ENCODE measurements at places on chromosomes 13 and 19.

- DNase-seq: no peak
Measured at GRCh38 chr19:32373585-32374295, 28.3 kb downstream of the ZNF507 start.

- no peak for DNase-seq
Measured at GRCh38 chr13:93689333-93689732, 462.7 kb downstream of the GPC6 start.

- no peak for DNase-seq
Measured at GRCh38 chr13:103941506-103942140, 875.4 kb upstream of the SLC10A2 start.

- DNase-seq: no peak
Measured at GRCh38 chr13:20823071-20823470, 49.3 kb upstream of the EEF1AKMT1 start.

DNA sequence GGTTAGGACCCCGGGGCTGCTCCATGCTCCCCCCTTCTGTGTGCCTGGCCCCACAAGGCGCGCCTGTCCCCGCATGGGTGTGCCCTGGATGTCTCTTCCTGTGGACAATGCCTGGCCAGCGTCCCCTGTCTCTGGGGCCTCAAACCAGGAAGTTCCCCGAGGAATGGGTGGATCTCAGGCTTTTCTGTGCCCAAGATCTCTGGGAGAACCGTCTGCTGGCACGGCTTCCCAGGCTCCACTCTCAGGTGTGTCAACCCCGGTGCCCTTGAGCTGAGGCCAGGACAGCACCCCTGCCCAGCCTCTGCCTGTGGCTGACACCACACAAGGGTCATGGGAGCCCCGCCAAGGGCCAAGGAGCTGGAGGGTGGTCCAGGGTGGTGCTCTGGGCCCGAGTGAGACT, 15.7 kb downstream of the ZNF444 start:
- DNase-seq: no peak

DNA sequence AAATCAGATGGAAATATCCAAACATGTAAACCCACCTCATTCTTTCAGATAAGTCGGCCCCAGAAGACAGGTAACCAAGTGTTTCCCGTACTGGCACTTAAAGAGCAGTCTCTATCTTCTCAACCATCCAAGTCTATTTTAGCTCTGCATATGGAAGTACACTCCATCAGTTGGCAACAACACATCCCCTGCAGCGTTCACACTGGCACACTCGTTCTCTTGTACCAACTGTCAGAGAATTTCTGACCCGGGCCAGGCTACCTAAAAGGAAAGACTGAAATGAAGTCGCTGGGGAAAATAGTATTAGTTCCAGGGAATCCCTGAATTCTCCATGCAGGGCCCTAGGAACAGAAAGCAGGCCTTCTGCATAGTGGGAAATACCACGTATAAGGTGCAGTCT, 109.3 kb downstream of the RXFP2 start:
- no peak for DNase-seq

GRCh38 chr13:23789576-23790346, 99.4 kb downstream of the MIPEP start:
- no peak for DNase-seq

GRCh38 chr13:44206434-44206833, 167.2 kb upstream of the SERP2 start:
- no peak for DNase-seq

DNA sequence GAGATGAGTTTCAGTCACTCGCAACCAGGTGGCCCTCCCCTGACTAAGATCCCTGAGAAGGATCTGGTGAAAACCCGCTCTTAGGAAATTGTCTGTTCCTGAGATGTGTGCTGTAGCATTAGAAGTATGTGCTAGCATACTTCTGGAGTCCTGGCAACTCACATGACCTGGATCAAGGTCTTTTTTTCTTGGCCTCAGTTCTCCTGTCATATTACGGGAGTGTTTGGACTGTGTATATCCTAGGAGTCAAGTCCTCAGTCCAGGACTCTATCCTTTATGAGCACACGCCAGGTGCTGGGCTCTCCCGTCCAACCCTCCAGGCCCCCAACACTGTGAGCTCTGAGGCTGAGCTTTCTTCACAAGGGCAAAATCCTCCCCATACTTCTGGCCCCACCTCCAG, 156.4 kb downstream of the UQCRFS1 start:
- DNase-seq: no peak

DNA sequence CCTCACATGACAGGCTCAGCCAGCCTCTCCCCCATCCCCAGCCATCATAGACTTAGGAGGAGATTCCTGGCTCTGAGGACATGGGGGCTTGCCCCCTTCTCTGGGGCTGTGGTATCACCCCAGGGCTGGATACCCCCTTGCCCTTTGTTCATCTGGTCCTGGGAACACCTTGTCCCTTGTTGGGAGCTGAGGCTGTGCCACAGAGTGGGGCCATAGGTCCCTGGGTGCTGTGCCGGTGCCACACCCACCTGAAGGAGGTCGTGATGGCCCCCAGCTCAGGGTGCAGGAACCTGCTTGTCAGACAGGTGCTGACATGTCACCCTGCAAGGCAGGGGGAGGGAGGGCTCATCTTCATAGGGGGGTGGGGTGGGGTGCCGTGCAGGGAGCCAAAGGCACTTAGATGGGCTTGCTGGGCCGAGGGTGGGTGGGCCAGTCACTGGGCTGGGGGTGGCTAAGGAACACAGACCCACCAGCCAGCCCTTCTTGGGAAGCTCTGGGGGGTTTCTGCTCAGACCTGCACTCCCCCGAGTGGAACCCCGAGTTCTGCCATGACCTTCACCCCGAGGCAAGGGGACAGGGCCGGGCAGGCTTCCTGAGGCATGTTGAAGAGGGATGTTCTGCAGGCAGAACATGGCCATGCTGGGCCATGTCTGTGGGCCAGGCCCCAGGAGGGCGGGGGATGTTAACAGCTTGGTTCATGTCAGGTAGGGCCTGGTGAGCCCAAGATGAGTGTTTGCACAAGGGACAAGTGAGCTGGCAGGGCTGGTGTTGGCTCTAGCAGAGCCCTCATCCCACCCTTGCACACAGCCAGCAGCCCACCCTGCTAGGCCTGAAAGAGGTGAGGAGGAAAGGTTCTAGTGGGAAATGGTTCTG, 28.0 kb downstream of the TSSK6 start:
- DNase-seq: no peak

DNA sequence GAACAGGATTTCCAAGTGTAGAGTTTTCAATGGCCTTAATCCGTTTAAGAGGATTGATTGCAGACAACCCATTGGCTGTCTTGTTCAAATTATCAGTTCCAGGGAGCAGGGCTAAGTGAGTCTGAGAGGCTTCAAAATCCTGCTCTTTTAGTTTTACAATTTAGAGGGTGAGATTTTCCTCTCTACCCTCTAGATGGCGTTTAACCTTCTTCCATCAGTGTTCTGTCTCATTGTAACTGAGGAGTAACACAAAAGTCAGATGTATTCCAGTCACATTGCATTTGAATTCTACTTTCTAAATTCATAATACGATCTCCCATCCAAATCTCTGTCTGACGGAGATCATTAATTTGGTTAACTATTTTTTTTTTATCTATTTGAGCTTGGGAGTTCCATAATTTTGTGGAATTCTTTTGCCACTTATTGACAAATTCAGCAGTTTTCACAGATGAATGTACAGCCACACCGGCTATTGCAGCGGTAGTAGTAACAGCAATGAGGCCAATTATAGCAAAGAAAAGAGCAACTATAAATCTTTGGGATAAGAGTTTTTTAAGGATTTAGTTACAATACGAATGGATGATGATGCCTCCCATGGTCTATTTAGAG, 7.8 kb upstream of the C19orf84 start:
- no peak for DNase-seq

DNA sequence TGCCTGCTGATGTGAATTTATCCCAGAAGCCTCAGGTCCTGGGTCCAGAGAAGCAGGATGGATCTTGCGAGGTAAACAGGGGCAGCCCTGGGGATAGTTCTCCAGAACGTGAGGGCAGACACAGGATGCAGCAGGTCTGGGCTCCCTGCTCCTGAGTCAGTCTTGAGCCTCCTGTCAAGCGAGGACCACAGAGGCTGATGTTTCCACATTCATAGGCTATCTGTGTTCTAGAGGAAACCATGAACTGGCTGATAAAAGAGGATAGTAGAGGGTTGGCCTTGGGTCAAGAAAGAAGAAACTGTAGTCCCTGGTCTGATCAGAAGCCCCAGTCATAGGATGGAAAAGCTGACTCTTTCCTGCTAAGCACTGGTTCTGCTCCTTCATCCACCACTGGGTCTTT, 2.2 kb downstream of the ZNF175 start:
- no peak for DNase-seq

DNA sequence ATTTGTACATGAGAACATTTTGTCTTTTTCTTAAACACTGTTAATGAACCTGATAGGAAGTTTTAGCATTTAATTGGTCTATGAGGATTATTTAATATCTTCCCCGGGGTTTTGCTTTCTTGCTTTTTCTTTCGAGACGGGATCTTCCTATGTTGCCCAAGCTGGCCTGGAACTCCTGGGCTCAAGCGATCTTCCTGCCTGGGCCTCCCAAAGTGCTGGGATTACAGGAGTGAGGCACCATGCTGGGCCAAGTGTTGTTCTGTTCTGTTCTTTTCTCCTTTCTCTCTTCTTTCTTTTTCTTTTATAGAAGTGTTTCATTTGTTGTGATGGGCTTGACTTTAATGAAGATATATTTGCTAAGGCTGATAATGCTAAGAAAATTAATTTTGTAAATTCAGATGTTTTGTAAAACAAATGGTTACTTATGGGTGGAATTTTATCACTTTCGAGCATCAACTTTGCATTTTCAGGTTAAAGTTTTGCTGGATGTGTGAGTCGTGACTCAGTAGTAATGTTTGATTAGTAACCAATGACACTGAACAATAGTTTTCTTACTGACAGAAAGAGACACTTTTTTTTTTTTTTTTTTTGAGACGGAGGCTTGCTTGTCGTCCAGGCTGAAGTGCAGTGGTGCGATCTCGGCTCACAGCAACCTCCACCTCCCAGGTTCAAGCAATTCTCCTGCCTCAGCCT, 2.2 kb downstream of the PAN3 start:
- no peak for DNase-seq

- DNase-seq: no peak
Measured at GRCh38 chr19:20858218-20858617, 64.8 kb upstream of the ZNF85 start.

- no peak for DNase-seq
Measured at GRCh38 chr19:306151-306900, 15.1 kb upstream of the PLPP2 start.

DNA sequence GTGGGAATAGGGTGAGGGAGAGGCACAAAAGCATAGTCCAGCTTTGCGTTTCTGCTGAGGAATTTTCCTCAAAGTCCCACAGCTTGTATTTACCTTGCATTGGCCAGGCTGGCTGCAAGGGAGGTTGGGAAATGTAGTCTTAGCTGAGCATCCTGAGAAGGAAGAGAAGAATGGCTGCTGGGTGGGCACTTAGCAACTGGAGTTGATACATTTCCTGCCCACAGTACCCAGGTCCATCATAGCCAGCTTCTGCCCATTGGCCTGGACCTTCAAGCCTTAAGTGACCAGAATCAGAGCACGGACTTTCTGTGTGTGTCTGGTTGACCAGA, 112.4 kb downstream of the SIPA1L3 start:
- DNase-seq: no peak

GRCh38 chr13:24495151-24495729, 17.3 kb downstream of the PARP4 start:
- no peak for DNase-seq

DNA sequence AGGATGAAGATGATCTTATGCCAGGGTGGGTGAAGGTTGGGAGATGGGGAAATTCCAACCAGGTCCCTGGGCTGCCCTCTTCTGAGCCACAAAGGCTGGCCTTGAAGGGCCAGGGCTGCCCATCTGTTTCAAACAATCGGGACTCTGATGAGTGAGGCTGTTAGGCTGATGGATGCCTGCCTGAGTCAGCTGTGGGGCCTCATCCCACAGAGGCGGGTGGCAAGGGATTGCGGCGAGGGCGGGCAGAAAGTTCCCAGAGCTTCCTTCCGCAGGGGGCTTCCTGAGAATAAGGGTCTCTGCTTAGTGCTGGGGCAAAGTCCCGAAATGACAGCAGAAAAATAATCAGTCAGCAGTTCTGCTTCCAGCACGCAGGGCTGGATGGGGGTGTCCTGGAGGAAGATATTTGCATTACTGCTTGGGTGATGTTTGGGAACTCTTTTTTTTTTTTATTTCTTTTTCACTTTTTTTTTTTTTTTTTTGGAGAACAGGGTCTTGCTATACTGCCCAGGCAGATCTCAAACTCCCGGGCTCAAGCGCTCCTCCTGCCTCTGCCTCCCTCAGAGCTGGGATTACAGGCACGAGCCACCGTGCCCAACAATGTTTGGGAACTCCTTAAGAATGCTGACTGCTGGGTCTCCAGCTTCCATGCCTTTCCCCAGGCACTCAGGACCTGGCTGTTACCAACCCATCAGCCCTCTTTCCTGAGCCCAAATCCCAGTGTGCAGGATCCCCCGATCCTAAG, 14.1 kb downstream of the SH3GL1 start:
- no peak for DNase-seq

DNA sequence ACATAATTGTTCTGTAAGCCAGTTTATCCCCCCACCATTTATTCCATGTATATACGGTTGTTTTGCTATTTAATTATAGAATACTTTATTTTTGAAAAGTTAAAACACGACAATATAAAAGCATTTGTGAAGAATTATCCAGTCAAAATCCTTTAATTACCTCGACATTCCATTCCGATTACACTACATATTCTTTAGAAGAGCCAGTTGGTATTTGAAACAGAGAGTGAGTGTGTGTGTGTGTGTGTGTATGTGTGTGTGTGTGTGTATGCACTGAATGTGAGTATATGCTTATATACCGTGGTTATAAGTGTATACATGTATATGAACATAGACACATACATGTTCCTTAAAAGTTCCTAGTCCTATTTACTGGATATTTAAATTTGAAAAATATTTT, 87.8 kb upstream of the KLF5 start:
- DNase-seq: no peak

GRCh38 chr19:1450735-1451731, 1.1 kb downstream of the APC2 start:
- DNase-seq: no peak

DNA sequence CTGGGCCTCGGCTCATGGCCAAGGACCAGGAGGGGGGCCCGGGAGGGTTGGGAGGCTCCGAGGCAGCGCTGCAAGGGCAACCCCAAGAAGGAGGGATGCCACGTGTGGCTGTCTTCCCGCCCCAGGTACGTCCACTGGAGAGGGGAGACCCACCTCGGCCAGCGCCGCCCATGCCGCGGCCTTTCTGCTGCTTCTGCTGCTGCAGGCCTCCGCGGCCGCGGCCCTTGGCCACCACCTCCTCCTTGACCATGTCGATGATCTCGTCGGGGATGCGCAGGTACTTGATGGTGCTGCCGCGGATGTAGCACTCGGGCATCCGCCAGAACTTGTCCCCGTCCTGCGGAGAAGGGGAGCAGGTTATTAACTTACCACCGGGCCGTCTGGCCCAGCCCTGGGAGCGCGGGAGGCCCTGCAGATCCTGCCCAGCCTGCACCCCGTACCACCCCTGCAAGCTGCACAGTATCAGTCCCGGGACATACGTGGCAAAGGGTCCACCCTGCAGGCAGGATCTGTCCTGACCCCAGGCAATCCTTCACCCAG, 13.3 kb downstream of the LSM4 start:
- no peak for DNase-seq
